RCC 7860 (cell line): ENCODE measurements at places on chromosomes 3 and 15.

DNA sequence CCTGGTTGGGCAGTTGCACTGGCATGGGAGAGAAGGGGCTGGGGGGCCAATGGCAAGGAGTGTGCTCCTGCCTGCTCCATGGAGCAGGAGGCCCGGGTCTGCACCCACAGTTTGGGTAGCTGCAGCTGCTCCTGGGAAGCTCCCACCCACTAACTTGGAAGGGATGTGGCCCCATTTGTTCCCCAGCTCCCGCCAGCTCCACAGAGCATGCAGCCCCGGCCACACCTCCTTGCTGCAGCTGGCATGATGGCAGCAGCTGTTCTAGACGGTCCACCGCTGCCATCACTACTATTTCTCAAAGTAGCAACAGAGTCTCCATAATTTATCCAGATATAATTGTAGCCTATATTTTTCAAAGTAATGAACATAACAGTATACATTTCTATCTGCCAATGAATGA is 65.8 kb downstream of the PIK3CB start:
- DNase-seq: no peak

GRCh38 chr3:12662593-12663400 is 1.1 kb downstream of the RAF1 start:
- DNase-seq: no peak

- no peak for DNase-seq
Measured at GRCh38 chr3:27471923-27472550, 12.1 kb downstream of the SLC4A7 start.

- DNase-seq: peak; percentile 52
Measured at GRCh38 chr3:97793420-97794019, 28.3 kb upstream of the CRYBG3 start.

DNA sequence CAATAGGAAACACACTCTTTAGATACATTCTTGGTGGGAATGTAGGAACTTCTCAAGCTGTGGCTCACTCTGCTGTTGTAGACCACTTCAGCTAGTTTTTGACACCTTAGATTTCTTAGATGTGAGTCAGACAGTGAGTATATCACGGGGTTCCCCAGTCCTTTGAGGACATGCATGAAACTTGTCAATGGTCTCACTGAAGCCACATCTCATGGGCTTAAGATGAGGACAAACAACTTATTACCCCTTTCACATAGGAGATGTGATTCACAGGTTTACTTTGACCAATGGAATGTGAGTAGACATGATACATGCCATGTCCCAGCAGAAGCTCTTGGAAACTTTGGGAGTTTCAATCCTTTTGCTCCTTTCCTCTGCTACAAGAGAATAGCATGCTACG is 325.5 kb downstream of the CHST2 start:
- peak; percentile 84 for DNase-seq

GRCh38 chr15:66611257-66612053 is 45.7 kb upstream of the LCTL start:
- DNase-seq: no peak

DNA sequence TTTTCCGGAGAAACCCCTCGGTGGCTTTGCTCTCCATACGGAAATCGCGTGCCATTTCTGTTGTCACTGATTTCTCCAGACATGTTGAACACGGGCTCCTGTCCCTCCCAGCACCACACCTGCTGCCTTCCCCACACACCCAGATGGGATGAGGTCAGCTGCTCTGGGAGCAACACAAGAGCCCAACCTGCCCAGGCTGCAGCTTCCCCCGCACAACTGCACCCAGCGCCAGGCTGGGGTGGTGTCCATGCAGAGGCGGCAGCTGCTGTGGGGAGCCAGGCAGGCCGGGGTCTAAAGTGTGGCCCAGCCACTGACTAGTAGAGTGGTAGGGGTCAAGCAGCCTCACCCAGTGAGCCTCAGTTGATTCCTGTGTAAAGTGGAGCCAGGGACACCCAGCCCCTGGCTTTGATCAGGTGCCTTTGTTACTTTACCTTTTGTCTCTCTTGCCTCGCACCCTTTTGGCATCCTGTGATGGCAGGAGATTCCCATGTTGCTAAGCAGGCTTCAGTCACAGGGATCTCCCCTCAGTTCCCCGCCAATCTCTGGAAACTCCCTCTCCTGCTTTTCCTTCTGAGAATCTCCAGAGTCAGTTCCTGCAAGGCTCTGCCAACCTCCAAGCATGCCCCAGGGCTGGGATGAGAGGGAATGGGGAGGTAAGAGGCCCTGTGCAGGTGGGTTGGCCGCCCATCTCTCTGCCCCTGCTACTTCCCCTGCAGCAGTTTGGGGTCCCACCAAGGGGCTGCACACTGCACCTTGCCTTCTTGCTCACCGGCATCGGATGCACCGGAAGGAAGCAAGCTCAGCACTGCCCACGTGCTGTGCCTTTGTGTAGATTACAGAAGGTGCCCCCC is 91.8 kb upstream of the ALDH1A3 start:
- DNase-seq: no peak

- DNase-seq: no peak
Measured at GRCh38 chr3:196351541-196351940, 13.4 kb upstream of the TM4SF19 start.

GRCh38 chr3:13553686-13554085 is 4.8 kb downstream of the FBLN2 start:
- no peak for DNase-seq

DNA sequence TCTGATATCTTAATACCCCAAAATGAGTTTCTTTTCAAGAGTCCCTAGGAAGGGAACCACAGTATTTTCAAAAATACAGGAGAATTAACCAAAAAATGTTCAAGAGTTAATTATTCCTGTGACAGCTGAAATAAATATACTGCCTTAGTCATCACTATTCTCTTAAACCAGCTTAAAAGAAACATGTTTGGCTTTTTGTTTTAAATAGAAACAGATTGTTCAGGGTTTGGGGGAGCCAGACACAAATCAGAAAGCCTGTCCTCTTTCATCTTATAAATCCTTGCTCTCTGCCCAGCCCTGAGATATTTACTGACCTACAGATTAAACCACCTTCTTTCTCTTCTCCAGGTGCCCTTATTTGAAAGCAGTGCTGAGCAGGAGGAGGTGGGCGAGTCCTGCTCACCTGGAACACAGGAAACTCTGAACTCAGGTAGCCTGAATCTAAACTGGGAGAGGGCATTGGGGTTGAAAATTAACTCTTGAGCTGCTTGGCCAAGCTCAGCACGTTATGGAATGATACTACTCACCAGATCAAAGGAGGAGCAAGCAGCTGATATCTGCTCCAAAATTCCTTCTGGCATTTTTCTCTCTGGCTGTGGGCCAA is 84.1 kb upstream of the SPRED1 start:
- no peak for DNase-seq

DNA sequence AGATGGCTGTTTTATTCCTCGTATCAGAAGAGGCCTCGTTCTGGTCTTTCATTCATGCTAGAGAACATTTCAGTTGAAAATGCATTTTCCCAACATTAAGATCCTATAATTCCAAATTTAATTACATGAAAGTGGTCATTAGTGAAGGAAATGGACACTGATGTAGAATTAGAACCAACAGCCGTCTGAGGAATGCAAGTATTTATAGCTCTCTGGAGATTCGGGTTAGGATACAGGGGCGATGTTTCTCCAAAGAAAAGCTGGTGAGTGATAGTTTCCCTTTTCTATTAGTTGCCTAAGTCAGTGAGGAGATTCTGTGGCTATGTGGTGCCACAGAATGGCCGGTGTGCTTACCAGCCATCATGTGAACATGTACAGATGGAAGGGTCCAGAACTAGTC is 109.0 kb upstream of the IL12A start:
- DNase-seq: no peak

GRCh38 chr3:52774901-52775864 is 2.2 kb upstream of the ITIH1 start:
- DNase-seq: no peak

- no peak for DNase-seq
Measured at GRCh38 chr3:58691997-58692396, 25.4 kb upstream of the FAM3D start.

DNA sequence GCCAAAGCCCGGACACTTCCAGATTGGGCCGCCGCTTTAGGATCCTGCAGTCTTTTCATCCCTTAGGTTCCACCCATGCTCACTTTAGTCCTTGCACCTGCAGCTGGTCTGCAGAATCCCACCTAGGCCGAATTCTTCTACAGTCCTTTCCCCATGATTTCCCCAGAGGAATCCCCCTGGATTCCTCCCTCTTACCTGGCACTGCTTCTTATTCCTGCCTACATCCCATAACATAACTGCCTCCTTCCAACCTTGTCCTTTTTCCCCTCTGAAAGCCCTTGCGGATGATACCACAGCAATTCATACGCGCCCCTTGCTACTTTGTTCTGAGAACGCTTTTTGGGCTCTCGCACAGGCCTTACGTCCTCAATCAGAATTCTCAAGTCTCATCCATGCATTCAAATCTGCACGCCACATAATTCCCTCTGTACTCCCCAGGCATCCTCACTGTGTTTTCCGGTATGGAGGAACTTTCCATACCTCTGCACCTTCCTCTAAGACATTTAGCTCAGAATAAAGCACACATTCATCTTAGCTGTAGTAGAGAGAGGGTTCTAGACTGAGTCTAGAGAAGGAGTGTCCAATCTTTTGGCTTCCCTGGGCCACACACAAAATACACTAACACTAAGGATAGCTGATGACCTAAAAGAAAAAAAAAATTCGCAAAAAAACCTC is 619 bp downstream of the EIF2AK4 start:
- no peak for DNase-seq

DNA sequence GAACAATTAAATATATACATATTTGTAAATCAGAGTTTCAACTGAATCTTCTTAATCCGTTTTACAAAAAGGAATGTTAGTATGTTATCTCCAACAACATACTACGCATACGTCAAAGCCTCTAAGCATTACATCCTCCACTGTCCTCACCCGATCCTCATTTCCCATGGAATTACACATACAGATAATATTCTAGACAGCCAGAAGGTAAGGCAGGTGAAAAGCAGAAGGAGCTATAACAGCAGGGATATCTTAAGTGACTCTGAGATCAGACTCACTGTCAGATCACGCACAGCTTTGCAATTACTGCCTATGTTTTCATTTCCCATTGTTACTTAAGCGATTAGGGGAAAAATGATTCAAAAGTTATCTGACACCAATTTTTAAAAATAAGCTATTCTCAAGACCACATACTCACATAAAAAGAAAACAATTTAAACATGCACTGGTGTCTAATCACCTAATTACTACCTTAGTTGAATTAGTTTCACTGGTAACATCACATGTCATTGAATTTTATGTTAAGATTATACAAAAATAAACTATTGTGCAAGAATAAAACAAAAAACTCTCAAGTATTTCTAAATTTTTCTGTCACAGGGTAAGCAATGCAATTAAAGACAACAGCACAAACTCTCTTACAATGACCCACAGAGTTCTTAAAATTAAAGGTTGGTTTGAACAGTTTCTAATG is 92.8 kb downstream of the TBL1XR1 start:
- DNase-seq: no peak

- no peak for DNase-seq
Measured at GRCh38 chr3:14548321-14548729, 8.2 kb upstream of the GRIP2 start.

GRCh38 chr15:75694241-75695182 is 18.1 kb downstream of the CSPG4 start:
- peak; percentile 87 for DNase-seq

DNA sequence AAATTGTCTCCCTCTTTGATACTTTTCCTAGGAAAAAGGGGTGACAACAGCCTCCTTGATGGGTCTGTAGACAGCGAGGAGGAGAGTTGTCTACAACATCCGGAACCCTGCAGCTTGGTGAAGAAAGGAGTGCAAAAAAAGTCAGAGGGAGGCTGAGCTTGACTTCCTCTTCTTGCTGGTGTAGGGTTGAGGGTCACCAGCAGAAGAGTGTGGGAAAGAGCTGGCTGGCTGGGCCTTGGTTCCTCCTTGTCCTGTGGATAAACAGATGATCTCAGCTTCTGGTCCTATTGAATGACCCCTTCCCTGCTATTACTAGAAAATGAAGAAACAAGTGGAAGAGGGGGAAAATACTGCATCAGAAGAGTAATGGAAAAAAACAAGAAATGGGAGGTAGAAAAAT is 20.4 kb downstream of the SLC7A14 start:
- DNase-seq: no peak

- peak; percentile 39 for DNase-seq
Measured at GRCh38 chr3:46186471-46187340, 21.4 kb downstream of the CCR1 start.

DNA sequence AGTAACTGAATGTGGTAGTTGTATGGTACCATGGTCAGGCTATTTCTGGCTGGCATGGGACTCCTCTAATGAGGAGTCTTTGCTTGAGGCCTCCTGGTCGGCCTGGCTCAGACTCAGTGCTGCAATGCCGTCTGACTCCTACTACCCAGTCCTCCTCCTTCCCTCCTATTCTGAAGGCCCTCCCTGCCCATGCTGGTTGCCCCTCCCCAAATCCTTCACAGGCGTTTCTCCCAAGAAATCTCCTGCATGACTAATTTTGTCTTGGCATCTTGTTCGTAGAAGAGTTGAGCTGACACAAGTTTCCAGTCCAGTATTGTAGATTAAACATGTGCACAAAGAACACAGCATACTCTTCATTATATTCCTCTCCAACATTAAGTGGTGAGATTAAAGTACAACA is 115.5 kb downstream of the NFKBIZ start:
- DNase-seq: no peak

- peak; percentile 90 for DNase-seq
Measured at GRCh38 chr15:52076889-52077781, 35.4 kb downstream of the BCL2L10 start.

DNA sequence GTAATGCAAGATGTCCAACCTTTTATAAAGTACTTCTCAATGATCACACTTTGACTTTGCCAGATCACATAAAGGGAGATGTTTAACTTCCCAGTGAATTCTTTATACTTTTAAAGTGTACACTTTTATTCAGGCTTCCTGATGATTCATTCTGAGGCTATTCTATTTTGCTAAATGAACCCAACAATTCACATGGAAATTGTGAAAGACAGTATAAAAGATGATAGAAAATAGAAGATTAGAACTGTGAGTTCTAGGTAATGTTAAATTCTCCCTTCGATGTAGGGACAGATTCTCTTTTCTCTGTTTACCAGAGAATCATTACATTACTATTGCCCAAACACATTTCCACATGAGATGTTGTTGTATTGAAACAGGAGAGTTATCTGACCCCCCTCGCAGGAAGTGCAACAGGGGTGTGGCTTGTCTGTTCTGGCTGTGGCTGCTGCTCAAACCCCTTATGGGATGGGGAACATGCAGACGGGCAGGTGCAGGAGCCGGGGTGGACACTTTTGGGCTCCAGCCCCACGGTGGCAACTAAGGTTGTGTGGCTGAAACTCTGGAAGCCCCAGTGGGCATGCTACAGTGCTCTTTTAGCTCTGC is 131.3 kb upstream of the LRTM1 start:
- DNase-seq: no peak

DNA sequence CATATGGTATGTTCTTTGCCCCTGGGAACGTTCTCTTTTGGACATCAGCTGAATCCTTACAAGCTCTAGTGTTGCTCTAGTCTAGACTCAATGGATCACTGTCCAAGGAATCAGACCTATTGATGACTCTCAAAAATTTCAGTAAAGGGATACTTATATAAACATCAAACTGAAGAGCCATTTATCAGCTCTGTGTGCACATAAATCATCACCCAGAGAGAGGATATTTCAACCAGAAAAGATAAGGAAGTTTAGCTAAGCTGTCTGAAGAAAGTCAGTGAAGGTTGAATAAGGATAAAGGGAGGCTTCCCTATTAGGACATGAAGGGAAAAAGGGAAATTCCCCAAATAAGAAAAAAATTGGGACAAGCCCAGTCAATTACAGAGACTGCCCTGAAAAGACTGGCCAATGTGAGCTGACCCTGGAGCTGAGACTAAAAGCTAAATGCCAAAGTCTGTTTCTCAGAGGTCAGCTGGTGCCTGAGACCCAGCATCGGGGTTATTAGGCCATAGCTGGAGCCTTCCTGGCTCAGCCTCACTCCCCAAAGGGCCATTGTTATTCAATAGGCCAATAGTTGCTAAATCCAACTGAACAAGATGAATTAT is 424.1 kb upstream of the THBS1 start:
- no peak for DNase-seq
